ENCODE measurements at places on chromosomes 13 and 19.

- no peak for DNase-seq
Measured at GRCh38 chr13:112671359-112671758, 18.5 kb upstream of the ATP11A start.

GRCh38 chr13:29767006-29767405, 83.4 kb downstream of the UBL3 start:
- DNase-seq, result no peak

GRCh38 chr13:73809561-73809960, 324.6 kb downstream of the KLF12 start:
- DNase-seq, result no peak

DNA sequence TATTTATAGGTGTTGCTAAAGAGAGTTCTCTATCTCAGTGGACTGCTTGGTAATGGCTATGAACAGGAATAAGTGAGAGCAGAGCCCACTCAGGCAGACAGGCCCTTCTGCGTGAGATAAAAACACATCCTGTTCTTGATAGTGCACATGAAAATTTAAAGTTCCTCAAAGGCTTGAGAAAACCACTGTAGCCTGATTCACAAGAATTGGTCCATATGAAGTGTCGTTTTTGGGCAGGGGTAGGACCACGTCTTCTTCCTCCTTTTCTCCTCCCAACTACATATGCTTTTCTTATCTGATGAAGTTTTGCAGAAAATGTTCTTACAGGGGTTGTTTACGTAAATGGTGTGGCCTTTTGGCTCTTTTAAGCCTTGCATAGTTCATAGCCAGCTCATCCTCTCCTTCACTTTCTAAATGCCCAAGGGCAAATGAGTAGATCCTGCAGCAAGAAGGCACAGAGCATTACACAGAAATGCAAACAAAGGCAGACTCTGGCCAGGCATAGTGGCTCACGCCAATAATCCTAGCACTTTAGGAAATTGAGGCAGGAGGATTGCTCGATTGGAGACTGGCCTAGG, 53.8 kb downstream of the RNF6 start:
- no peak for DNase-seq

- DNase-seq, result no peak
Measured at GRCh38 chr13:46106839-46107371, 2.1 kb upstream of the CPB2 start.

- DNase-seq, result no peak
Measured at GRCh38 chr19:2014731-2015607, 545 bp downstream of the BTBD2 start.

DNA sequence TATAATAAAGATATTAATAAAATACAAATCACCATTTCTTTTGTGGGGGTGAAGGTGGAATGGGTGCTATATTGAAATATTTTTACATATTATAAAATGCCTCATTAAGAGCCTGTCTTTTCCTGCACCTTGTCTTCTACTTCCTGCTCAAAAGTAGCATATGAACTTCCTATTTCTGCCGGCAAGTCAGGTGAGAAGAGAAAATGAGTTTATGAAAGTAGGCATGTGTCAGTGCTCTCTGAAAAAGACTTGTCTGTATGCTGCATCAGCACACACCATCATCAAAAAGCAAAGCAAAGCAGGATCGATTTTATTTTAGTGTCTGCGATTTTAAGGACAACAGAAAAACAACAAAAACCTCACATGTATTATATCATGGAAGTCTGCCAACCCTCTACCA, 114.2 kb downstream of the RAP2A start:
- DNase-seq, result no peak

DNA sequence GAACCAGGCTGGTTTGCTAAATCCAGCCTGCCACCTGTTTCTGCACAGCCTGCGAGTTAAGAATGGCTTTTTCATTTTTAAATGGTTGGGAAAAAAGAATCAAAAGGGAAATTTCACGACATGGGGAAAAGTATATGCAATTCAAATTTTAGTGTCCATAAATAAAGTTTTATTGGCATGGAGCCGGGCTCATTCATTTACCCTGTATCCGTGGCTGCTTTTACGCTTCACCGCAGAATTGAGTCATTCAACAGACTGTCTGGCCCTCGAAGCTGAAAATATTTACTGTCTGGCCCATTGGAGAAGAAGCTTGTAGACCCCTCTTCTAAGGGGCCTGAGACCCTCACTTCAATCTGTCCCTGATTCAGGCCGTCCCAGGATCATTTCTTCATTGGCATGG, 26.1 kb downstream of the IER2 start:
- no peak for DNase-seq

DNA sequence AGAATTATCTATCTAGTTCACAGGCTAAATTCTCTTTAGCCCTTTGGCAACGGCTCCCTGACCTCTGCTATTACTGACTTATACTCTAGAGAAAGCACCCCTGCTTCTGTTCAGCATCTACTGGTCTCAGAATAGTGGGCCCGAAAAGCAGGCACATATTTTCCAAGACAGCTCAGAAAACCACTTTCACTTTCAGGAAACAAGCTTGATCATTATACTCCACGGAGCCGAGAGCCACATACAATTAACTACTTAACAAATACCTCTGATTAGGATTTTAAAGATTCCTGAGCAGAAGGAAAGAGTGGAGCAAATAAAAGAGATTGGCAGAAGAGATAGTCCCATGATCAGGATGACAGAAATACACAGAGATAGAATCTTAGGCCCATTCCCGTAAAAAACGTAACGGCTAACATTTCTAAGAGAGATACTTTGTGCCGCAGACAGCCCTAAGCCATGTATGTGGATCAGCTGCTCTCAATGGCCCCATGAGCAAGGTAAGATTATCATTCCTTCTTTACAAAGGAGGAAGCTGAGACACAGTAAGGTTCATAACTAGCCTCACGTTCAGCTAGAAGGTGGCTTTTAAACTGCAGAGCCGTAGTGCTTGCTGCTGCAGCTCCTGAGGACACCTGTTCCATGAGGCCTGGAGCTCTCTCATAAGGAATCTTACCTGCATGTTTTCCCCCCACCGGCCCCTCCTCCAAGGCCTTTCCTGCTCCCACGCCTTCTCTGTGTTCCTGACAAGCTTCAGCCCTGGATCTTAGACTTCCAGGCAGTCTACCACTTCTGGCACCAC, 227.2 kb downstream of the FOXO1 start:
- no peak for DNase-seq

GRCh38 chr19:3263866-3264265, 39.4 kb downstream of the CELF5 start:
- no peak for DNase-seq

DNA sequence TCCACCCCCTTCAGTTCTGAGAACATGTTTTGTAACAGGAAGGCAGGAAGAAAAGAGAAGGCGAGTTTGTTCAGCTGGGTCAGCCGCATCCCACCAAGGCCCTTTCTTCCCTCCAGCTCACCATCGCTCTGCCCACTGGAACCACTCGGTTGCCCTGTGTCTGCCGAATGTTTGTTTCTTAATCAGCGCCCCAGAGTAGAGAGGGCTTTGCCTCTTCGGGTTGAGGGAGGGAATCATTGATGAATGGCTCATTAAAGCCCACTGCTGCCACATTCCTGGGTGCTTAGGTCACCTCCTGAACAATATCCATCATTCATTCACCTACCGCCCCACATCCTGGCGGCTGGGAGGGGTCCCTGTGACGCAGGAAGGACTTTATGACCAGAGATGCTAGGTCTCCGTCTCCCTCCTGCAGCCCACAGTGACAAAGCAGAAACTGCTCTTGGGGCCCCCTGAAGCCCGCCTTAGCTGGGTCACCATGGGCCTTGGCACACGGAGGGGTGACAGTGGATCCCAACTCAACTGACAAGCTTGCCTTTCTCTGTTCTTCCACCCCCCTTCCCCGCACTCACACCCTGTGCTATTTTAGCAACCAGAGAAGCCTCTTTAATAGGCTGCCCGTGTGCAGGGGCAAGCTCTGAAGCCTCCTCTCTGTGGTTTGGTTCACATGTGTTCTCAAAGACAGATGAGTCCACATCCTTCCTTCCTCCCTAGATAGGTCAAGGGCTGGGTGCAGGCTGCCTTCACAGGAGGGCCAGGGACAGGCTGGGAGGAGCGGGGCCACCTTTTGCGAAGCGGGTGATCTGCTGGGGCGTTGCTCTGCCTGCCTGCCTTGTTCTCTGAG, 46.2 kb downstream of the ACTN4 start:
- DNase-seq, result peak; percentile 54

DNA sequence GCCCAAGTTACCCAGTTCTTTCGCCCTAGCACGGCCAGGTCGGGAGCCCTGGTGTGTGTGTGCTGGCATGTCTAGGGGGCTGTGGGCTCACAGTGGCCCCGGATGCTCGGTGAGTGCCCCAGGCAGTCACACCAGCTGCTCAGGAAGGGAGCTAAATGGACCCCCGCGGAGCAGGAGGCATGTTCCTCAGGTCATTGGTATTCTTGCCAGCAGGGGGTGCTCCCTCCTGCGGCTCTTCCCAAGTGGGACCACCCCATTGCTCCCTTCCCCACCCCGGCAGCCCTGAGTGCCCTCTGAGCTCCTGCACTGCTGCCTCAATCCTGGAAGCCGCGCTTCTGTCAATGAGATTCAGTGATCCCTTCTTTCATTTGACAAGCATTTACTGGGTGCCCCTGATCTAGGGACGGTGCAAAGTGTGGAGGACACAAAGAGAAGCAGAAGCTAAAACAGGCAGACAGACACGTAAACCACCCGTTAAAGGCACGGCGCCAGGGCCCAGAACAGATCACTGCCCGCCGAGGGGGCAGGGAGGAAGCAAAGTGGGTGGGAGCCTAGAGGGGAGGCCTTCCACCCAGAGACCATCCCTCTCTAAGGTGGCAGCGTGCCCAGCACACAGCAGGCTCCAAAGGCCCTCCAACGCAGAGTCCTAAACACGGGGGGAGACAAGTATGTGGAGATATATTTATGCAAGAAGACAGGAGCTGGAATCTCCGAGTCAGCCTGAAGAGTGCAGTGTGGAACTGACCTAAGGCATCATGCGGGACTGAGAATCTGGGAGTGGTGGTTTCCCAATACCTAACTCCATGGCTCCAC, 5.2 kb upstream of the ADPRHL1 start:
- no peak for DNase-seq

GRCh38 chr19:35938282-35939224, 2.4 kb downstream of the LRFN3 start:
- no peak for DNase-seq

GRCh38 chr19:34468409-34468808, 13.1 kb upstream of the WTIP start:
- no peak for DNase-seq

DNA sequence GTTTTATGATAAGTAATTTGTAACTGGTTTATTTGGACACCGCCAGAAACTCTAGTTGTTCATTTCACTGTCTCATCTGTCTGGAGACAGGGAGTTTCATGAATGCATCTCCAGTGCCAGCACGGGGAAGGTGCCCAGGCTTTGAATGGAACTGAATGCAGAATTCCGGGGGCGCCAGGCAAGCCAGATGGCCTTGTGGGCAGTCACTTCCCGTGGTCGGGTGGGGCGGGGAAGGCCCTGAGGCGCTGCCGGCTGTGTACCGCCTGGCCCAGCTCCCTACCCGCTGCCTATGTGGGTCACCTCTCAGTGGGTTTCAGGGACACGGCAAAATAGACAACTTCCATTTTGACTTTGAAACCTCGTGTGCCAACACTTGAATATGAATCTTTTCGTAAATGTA, 28.8 kb upstream of the MCF2L start:
- peak; percentile 4 for DNase-seq

DNA sequence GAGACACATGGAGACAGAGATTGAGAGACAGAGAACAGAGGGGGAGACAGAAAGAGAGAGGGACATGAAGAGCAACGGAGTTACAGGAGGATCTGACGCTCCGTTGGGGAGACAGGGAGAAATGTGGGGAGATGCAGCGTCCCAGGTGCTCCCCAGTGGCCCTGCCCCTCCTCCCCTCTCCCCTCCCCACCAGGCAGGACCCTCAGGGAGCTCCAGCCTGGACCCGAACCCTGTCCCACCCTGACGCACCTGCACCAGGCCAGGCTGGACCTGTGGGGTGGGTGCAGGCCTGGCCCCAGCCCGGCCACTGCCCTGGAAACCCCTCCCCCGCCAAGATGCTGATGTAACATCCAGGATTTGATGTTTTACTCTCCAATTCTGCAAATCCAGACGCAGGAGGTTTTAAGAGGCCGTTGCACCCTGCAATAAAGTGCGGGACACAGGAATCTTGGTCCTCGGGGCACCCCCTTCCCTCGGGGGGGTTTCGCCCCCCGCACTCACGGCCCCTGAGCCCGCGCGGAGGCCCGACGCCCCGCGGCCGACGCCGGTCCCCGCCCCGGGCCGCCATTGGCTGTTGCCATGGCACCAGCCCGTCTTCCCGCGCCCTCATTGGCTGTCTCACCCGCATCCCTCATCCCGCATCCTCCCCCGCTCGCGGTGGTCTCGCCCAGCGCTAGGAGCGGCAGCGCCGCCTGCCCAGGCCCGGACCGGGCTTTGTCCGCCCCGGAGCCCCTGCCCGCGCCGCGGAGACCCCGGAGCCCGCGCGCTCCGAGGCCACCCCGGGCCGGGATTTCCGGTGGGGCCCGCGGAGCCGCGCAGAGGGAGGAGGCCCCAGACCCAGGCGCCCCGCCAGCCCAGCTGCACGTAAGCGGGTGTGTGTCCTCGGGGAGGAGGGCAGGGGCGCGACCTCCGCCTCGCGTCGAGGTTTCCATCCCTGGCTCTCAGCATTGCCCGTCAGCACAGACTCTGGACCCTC, at the start of gene APC2:
Gene APC2 (plus strand): TSS at position 655 of the 976 bp plus-strand sequence. CDS start 2,881 bp downstream, outside the sequence.
- peak; percentile 73 for DNase-seq

Data from nucleus accumbens (tissue), 56 donors.